Ureter (tissue), 1 donor: ENCODE measurements at places on chromosomes 1 and 21. TPM values are rescaled to one million over a fixed set of nuclear protein-coding genes. Genes with fewer than 3 reads are reported as not detected.

DNA sequence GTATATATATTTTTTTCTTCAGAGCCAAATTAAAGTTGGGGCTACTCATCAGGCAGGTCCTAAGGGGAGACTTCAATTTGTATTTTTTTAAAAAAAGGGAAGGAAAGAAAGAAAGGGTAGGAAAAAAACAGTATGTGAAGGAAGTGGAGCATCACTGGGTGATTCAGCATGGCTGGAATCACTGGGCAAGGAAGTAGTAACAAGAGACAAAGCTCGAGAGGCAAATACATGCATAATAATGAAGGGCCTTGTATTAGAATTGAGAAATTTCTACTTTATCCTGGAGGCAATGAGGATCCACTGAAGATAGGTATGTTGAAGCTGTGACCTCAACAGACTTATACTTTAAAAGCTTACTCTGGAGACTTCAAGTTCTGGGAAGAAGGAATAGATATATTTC, 184.4 kb downstream of the COQ8A start:
- no peak for DNase-seq

The ALX3 gene
- not detected for total RNA-seq

GRCh38 chr1:238492271-238492670, 601.5 kb upstream of the ZP4 start:
- no peak for DNase-seq

DNA sequence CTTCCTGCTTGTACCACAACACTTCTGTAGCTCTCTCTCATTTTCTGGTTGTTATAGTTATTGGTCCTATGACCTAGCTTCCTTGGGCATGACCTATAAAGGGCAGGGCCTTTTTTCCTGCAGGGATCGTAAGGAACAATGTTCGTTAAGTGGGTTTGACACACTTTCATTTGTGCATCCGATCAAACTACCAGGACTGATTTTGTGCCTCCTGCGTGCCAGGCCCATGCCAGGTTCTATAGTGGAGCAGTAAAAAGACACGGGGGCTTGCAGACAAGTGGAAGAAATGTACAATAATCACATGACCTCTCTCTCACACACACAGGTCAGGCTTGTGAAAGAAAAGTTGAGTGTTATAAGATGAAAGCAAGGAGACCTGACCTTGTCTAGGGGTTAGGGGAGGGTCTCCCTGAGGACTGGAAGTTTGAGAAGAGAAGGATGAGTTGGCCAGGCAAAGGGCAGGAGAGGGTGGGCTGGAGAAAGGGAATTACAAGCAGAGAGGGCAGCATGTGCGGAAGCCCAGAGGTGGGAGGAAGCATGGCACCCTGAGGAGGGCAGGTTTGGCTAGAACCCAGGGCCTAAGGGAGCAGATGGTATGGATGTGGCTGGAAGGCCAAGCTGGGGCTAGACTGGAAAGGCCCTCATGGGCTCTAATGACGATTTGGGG, 145.4 kb downstream of the GRIK3 start:
- DNase-seq, result peak; percentile 39

The SH3BGR gene
- total RNA-seq, result 11.8 TPM

- peak; percentile 54 for DNase-seq
Observed at GRCh38 chr21:39451332-39452206, at the start of gene SH3BGR. SH3BGR (plus strand) TSS chr21:39451970; CDS start chr21:39452097, 127 bp downstream.

DNA sequence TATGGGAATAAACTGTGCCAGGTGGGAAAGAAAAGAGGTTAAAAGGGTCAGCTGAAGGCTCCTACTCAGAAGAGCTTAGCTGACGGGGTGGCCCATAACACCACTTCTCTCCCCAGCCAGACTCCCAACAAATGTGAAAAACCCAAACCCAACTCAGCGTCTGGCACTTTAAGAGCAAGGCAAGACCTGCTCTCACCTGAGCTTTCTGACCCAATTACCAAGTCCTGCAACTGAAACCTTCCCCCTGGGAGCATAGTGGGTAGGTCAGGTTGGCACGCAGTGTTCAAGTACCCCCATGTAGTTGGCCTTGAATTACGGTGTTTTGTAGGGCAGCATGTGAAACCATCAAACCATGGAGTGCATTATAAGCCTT, 3.2 kb downstream of the IRF6 start:
- DNase-seq, result no peak

DNA sequence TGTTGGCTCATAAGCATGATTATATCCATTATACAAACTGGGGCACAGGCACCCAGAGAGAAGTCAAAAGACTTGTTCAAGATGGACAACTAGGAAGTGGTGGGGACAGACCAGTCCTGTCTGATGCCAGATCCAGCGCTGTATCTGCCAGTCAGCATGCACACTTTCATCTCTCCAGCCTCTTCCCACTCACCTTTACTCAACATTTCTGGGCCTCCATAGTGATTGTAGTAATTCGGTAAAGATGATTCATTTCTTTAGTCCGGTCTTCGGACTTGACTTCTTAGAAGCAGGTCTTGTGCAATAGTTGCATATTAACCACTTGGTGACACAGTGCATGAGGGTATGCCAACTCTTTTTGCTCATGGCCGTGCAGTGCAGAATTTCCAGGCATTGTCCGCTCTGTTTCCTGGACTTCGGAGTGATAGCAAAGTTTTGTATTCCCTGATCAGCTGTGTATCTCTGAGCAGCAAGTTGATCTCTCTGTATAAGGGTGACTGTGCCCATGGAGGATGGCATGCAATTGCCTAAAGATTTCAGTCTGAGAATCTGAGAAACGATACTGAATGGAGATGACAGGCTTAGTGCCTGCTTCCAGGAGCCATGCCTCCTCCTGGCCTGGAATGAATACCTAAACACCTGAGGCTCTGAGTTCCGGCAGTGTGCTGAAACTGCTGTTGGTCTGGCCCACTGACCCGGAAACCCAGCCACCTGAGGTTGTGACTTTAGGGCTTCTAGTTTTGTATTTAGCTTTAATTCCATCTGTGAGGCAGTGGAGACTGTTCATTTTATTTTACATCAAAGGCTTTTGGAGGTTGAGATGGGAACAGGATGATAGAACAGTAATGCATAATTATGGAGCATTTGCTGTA, 39.0 kb downstream of the GALNT2 start:
- DNase-seq, result no peak

GRCh38 chr1:162952956-162953355, 92.0 kb upstream of the CCDC190 start:
- no peak for DNase-seq

GRCh38 chr1:72100771-72101170, 181.6 kb downstream of the NEGR1 start:
- no peak for DNase-seq

The ACTRT2 gene
- not detected for total RNA-seq

- no peak for DNase-seq
Observed at GRCh38 chr1:38123356-38124135, 77.0 kb upstream of the POU3F1 start.

- DNase-seq, result no peak
Observed at GRCh38 chr1:201420608-201421002, 925 bp downstream of the TNNI1 start.

The TPTE gene
- not detected for total RNA-seq

DNA sequence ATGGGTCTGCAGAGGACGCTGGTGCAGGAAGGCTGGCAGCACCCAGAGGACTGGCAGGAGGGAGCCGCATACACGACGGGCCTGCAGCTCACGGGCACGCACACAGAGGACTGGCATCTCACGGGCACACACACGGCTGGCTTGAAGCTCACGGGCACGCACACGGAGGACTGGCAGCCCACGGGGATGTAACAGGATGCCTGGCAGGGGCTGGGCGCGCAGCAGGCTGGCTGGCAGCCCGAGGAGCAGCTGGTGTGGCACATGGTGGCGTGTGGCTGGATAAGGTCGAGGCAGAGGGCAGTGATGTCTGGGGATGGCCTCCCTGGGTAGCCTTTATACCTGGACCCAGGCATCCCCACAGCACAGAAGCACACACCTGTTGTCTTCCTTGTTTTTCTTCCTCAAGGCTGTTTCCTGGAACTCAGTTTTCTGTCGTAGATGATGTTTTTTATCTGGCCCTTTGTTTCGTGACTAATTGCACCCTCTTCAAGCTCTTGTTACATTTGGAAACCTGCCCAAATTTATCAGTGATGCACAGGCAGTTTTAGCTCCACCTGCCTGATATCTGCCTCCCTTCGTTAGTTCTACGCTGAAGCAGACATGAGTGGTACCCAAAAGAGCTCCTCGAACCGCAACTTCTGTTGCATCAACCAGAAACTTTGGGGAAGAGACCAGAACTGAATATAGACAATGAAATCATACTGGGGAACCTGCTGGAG, at the start of gene KRTAP12-1:
Gene KRTAP12-1 (minus strand): TSS at position 303 of the 719 bp plus-strand sequence. CDS start 40 bp downstream, at position 263.
- DNase-seq, result no peak

GRCh38 chr1:84892705-84893618, at the start of gene LPAR3:
LPAR3 (minus strand) TSS chr1:84893206; CDS start chr1:84866120, 27,086 bp downstream.
- peak; percentile 51 for DNase-seq

- no peak for DNase-seq
Observed at GRCh38 chr1:147171399-147172167, 687 bp downstream of the PRKAB2 start.

GRCh38 chr1:38221006-38221649, 174.5 kb upstream of the POU3F1 start:
- DNase-seq, result no peak

- no peak for DNase-seq
Observed at GRCh38 chr1:72000809-72001208, 281.5 kb downstream of the NEGR1 start.

- DNase-seq, result no peak
Observed at GRCh38 chr1:25356848-25357247, 18.7 kb downstream of the TMEM50A start.

The IVL gene
- total RNA-seq, result 43.4 TPM

The FCRL6 gene
- total RNA-seq, result 0.49 TPM

DNA sequence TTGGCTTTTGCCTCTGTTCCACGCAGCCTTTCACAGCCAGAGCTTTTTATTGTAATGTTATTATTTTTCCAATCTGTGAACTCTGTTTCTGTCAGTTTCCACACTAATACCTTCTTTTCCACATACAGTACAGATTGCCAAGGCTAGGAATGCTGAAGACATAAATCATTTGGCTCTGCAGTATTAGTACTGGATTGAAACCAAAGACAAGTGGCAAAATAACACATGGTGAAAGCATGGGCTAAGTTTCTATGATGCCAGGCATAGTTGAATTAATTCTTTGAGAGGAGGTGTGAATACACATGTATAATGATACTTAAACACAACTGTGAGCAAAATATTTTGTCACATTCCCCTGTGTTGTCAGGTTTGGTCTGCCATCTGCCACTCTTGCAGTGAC, 73.5 kb downstream of the TMEM200B start:
- no peak for DNase-seq

- no peak for DNase-seq
Observed at GRCh38 chr1:201697174-201697573, 131.8 kb upstream of the IPO9 start.

GRCh38 chr1:36387141-36387949, 1.6 kb upstream of the STK40 start:
- no peak for DNase-seq

The SLC6A9 gene
- total RNA-seq, result 38.3 TPM

DNA sequence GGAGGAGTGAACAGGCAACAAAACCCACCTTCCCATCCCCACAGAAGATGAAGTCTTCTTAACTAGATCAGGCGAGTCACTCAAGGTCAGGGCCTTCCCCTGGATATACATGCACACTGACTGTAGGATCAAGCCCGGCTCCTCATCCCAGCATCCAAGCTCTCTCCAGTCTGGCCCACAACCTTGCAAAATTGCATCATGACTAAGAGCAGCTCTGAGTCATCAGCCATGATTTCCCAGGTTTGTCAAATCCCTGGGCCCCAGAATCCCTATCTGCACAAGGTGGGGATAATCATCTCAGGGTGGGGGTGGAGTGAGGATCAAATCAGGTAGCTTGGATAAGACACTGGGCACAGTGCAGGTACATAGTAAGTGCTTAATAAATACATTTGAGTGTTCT, 199.3 kb upstream of the GRIK3 start:
- DNase-seq, result no peak

The FCRLA gene
- 0.75 TPM for total RNA-seq

DNA sequence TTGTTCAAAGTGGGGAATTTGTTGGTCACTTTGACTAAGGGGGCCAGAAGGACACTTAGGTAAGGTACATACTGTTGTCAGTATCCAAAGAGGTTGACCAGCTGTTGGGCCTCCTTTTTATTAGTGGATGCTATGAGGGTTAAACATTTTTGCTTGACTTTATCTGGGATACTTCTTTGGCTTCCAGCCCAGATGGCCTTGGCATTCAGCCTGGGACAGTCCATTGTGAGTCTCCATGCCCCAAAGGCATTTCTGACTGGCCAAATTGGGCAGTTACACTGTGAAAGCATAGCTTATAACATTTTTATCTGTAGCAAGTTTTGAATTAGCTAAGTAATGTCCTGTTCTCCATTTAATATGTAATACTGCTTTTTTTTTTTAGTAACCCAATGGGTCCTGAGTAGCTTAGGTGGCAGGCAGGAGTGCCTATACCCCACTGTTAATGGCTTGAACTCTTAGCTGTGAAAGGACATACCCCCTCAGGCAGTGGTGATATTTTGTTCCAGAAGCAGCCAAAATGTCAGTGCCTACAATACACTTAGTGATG, 35.4 kb upstream of the CD1D start:
- peak; percentile 85 for DNase-seq

DNA sequence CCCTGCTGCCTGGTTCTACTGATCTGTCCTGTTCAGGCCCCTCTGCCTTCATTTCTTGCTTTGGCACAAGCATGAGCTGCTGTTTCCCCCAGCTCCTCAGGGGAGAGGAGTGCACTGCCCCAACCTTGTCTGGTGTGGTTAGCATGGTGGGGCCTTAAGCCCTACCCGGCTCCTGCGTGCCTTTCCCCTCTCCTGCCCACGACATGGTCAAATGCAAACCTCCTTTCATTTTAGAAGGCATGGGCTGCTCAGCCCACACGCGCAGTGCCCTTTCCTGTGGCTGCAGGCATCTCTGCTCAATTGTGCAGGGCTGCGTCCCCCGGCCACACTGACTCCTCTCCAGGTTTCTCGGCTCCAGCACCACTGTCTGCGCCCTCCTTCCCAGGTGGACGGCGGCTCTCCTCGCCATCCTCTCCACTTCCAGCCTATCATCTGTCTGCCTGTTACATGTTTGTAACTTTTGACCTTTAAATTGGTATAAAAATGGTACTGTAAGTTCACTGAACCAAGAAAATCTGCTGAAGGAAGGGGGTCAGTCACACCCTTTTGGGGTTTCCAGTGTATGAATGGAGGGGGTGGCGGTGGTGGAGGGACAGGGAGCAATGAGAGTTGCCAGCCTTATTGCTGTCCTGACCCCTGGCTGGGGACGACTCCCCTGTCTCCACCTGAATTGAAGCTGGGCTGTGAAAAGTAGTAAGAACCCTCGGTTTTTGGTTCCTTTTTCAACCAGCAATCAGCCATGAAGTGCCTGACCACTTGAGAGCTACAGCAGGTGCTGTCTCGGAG, 5.1 kb downstream of the PDE9A start:
- DNase-seq, result no peak

The CDC42 gene
- total RNA-seq, result 326 TPM

DNA sequence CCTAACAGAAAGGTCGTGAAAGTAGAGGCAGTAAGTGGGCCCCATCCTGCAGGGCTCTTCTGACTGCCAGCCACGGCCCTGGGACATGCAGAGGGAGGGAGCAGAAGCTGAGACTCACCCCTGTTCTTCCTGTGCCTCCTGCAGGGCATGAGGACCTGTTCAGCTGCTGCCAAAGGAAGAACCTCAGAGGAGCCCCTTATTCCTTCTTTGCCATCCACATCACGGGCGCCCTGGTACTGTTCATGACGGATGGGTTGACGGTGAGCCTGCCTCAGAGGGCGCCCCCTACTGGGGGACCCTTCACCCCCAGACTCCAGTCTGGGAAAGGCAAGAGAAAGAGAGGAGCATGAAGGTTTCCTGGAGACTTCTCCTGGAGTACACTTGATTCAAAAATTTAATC, 47.1 kb downstream of the ELK4 start:
- no peak for DNase-seq

GRCh38 chr21:34073749-34074282, 438 bp downstream of the MRPS6 start:
- no peak for DNase-seq

GRCh38 chr1:68623700-68624099, 126.8 kb upstream of the DEPDC1 start:
- DNase-seq, result no peak
